Smooth muscle cell of trachea (primary cell): ENCODE measurements at places on chromosomes 7 and 10. TPM values are rescaled to one million over a fixed set of nuclear protein-coding genes. Genes with fewer than 3 reads are reported as not detected.

STEAP1B gene
- 11.9 and 25.9 TPM in 2 replicates for total RNA-seq

CDHR1 gene
- total RNA-seq: not detected in 2 replicates

MBL2 gene
- total RNA-seq: not detected in 2 replicates

GDF2 gene
- total RNA-seq: not detected in 2 replicates

APBB1IP gene
- total RNA-seq: 5.4 and 6.3 TPM in 2 replicates

SPDYE5 gene
- not detected in 2 replicates for total RNA-seq

SLC26A3 gene
- not detected in 2 replicates for total RNA-seq

RSBN1L gene
- 16.0 and 24.3 TPM in 2 replicates for total RNA-seq

PITX3 gene
- total RNA-seq: 0.17 TPM in 1 of 2 replicates, not detected in the other

EEF1AKMT2 gene
- total RNA-seq: 16.0 and 35.8 TPM in 2 replicates

NUPR2 gene
- total RNA-seq: not detected in 2 replicates
